Muscle of leg (tissue), 16 donors: ENCODE measurements at places on chromosomes 5 and 9. TPM values are rescaled to one million over a fixed set of nuclear protein-coding genes. Genes with fewer than 3 reads are reported as not detected.

- no peak for DNase-seq
Observed at GRCh38 chr9:127629468-127630081, 17.5 kb downstream of the STXBP1 start.

DNA sequence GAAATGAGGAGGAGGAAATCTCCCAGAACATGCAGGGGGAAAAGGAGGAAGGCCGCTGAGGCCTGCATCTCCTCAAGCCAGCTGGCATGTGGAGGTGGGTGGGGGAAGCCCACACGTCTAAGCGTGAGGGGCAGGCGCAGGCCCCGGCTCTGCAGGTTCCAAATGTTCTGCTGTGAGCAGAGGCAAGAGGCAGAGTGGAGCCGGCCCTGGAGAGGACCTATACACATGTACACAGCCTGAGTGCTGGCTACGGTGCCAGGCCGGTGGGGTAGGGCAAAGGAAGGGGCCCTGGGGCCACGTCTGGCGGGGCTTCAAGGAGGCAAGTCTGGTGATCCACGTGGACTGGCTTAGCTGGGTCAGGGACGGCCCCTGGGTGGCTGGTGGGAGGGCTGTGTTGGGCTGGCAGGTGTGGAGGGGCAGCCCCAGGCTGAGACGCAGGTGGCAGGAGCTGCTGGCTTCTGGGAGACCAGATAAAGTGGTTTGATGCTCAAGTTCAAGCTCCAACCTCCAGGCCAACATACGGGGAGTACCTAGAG is 26.4 kb downstream of the LPCAT1 start:
- DNase-seq: peak; percentile 48

DNA sequence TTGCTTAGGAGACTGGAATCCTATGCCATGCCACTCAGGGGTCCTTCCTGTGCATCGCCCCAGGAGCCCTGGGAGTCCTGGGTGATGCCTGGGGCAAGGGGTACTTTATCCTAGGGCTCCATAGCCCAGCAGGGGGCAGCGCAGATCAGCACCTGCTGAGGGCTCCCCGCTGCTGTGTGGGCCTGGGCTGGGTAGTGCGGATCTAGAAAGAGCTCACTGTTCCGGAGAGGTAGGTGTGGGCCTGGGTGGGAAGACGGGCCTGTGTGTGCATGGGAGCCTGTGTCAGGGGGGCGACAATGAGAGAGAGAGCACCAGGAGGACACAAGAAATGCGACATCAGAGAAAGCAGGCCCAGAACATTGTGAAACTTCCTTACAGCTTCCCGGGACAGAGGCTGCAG is 11.4 kb upstream of the DAB2IP start:
- DNase-seq: no peak

GRCh38 chr5:74185599-74185998 is 454.9 kb downstream of the ENC1 start:
- DNase-seq: peak; percentile 66

- no peak for DNase-seq
Observed at GRCh38 chr9:38344566-38345324, 47.8 kb upstream of the ALDH1B1 start.

DNA sequence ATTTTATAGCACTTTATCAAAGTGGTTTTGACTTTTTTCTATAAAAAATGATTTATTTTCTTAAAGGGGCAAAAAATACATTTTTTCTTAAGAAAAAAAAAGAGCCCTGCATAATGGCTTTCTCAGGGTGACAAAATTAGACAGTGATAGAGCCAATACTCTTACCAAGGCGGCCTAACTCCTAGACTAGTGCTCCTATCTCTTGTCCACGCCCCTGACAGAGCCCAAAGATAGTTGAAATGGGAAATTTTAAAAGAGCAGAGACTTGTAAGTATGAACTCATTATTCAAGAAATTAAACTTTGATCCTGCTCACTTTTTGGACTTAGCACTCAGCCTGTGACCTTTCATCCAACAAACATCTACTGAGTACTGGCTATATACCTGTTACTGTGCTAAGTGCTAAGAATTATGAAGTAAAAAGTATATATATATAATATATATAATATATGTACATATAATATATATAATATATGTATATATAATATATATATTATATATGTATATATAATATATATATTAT is 1.2 kb downstream of the INVS start:
- DNase-seq: no peak

PTGDS gene
- total RNA-seq: 8.4 TPM

- peak; percentile 86 for DNase-seq
Observed at GRCh38 chr9:113682297-113682771, 193.8 kb upstream of the ZNF618 start.

RLN2 gene
- total RNA-seq: 0.71 TPM
